Fibroblast of the aortic adventitia (primary cell): ENCODE measurements at places on chromosomes 1 and 21.

DNA sequence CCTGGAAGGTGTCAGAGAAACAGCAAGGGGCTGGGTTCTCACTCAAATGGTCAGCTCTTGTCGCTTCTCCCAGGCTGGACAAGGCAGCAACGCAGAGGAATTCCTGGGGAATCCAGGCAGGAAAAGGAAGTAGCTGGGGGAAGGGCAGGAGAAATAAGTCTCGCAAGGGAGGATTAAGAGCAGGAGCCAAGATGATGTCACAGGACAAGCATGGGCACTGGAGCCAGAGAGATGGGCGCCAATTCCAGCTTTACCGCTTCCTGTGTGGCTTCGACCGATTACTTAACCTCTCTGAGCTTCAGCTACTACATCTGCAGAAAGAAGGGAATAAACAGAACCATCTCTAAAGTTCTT lies 70.5 kb downstream of the SSBP3 start:
- DNase-seq = peak; percentile 96

DNA sequence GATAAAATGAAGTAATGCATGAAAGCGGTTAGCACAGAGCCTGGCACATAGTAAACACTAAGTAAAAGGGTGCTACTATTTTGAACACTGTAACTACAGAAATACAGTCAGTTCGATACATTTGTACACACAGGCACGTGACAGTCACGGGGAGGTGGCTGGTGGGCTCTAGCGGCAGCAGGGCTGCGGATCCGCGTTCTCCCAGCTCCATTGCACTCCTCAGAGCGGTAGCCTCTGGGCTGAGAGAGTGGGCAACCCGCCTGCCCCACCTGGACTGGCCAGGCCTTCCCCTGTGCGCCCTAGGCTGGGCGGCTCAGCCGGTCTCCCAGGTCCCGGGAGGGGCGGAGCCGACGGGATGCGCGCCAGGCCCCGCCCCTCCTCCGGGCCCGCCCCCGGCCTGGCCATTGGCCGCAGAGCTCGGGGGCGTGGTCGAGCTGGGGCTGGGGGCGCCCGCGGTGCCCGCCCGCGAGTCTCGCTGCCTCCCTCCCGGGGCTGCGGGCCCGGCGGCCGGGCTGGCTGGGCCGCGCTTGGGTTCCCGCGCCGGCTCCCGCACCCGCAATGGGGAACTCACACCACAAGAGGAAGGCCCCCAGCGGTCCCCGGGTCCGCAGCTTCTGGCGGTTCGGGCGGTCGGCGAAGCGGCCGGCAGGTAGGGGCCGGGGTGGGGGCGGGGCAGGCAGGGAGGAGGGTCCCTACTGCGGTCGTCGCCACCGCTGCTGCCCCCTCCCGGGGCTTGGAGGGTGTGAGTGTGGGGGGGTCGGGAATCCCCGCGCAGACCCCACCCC lies 51.2 kb upstream of the SYNC start:
- peak; percentile 41 for DNase-seq

DNA sequence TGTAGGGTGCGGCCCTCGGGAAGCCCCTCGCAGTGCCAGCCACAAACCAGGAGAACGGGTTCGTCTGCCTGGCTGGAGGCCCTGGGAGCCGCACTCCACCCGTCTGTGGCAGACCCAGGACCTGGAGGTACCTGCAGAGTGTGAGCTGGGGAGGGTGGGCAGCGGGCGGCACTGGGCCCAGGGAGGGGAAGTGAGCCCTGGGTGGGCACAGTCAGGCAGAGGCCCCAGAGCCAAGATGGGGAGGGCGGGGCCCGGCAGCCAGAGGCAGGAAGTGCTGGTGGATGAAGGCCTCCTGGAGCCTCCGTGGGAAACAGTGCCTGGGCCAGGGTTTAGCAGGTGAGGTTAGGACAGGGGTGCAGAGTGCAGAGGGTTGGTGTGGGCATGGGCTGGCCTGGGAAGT lies 4.0 kb upstream of the PEX10 start:
- DNase-seq = no peak

- DNase-seq = no peak
Measured at GRCh38 chr1:20184481-20184900, 1.4 kb upstream of the UBXN10 start.

DNA sequence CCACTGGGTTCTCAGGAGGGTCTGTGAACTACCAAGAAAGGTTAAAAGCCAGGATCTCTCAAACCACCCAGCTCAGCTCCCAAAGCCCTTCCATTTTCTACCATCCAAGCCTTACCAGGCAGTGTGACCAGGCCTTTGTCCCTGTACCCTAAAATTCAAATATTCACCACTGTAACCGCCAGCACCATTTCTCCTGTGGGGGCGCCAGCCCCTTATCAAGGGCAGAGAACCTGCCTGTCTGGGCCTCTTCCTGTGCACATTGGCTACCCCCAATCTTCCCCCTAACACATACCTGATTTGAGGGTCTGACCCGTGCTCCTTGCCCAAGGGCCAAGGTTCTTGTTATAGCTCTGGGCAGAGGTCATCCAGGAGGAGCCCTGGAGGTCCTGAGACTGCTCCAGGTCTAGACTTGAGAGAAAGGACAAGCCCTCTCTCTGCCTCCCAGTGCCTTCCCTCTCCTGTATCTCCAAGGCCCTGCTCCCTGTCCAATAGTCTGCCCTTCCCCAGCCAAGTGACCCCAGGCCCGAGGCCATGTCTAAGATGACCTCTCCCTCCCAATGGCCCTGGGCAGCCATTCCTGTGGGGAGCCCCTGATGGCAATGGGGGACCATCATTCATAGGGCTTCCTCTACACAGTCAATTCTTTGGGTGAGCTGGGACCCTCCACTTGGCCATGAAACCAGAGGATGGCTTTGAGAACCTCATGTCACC lies 78.5 kb downstream of the FHAD1 start:
- no peak for DNase-seq

DNA sequence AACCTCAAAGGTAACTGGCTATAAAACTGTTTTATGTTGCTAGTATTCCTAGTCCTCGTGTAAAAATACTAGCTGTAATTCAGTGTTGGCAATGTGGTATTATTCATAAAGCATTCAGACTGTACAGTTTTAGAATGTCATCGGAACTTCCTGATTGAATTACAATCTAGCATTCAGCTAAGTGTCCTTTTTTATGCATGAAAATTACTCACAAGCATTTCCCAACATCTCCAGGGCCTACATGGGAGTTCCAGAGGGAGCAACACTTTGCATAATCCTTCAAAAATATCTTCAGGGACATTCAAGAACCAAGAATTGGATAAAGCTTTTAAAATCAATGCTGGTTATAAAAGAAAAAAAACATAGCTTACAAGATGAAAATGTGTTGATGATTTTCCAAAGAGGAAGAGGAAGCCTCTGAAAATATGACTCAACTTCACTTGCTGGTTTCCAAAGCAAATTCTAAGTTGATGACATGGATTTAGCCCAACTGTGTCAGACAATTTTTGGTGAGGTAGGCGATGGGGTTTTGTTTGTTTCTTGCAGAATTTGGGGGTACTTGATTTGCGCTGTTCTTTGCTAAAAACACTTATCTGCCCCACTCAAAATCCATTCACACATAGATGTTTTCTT lies 137.8 kb downstream of the SLC44A5 start:
- DNase-seq = peak; percentile 12

DNA sequence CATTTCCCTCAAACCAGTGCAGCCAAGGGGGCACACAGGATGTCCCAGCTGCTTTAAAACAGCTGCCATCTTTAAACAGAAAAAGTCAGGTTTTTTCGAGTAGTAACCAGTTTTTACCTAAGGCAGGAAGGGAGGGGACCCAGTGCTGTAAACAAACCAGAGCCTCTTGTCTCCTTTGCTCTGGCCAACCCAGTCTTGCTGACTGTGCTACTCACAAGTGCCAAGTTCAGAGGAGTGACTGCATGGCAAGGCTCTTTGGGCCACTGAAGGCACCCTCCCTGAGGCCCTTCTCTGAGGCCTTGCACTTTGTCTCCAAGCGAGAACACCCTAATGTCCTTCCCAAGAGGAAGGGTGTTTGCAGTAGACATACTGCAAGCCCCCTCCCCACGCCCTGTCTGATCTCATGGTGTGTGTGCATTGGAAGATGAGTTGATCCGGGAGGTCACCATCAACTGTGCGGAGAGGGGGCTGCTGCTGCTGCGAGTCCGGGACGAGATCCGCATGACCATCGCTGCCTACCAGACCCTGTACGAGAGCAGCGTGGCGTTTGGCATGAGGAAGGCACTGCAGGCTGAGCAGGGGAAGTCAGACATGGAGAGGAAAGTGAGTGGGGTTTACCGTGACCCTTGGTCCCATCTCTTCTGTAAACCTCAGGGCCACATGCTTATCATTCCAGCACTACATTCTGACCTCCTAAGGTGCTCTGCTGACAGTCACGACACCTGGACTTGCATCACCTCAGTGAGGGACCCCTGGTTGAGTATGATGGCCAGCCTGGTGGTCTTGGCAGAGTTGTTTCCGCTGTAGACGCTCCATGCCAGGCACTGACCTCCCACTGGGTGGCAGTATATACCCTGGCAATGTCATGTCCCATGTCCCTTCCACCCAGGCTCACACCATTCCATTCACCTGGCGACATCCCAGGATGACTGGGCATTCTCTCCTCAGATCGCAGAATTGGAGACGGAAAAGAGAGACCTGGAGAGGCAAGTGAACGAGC lies 4.7 kb downstream of the DNALI1 start:
- DNase-seq = peak; percentile 35

DNA sequence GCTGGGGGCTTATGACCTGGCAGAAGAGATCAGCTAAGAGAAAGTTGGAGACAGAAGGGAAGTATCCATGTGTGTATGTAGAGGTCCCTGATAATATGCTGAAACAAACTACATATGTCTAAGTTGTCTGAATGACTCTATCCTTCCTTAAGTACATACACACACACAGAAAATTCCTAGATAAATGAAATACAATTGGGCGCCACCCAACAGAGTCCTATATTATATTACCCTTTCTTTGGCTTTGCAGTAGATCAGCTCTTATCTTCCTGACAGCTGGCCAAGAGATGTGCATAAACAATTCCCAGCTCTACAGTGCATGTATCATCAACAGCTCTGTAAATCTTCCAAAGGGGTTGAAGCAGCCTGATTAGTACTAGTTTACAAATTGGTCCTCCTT lies 40.1 kb downstream of the SORT1 start:
- DNase-seq = peak; percentile 13

GRCh38 chr1:47459253-47459788 lies 21.5 kb downstream of the FOXD2 start:
- no peak for DNase-seq

DNA sequence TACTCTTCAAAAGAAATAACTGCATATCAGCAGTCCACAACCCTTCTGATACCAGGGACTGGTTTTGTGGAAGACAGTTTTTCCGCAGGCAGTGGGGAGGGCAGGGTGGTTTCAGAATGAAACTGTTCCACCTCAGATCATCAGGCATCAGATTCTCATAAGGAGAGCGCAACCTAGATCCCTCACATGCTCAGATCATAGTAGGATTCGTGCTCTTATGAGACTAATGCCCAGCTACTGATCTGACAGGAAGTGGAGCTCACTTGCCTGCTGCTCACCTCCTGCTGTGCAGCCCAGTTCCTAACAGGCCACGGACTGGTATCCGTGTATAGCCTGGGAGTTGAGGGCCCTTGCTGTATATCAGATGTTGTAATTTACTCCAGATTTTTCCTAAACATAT lies 11.5 kb downstream of the RO60 start:
- DNase-seq = no peak

GRCh38 chr1:39268112-39268581 lies 63.7 kb downstream of the MACF1 start:
- DNase-seq = peak; percentile 90

GRCh38 chr1:58881471-58881994 lies 97.7 kb upstream of the JUN start:
- DNase-seq = peak; percentile 66

DNA sequence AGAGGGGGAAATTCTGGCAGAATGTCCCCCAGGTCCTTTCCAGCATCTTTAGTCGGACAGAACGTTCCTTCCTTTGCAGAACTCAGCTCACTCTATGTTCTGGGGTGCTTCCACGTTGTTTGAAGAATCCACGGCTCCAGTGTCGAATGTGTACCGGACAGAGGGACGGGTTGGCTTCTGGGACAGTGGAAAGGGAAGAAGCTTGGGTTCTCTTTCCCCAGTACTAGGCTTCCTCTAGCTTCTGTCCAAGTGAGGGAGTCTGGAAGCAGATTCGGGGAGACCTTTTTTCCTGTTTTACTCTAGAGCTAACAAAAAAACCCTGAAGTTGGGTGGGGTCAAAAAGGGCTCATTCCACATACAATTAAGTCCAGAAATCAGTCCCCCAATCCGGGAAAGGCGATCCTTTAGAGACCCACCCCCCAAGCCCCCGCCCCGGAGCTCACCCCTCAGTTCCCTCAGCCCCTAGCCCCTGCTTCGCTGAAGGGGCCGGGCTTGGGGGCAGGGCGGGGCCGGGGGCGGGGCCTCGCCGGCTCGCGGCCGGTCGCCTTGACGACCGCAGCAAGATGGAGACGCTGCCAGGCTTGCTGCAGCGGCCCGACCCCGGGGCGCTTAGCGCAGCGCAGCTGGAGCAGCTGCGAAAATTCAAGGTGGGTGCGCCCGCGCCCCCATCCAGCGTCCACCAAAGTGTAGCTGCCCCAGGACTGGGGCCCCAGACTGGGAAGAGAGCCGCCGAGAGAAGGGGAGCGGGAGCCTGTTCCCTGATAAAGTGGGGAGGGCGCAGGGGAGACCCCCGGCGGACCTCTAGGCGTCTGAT lies at the start of gene RIIAD1:
TSS of gene RIIAD1 (plus strand) at position 549 of the 814 bp plus-strand sequence. CDS start at position 564, 15 bp downstream.
- peak; percentile 8 for DNase-seq

DNA sequence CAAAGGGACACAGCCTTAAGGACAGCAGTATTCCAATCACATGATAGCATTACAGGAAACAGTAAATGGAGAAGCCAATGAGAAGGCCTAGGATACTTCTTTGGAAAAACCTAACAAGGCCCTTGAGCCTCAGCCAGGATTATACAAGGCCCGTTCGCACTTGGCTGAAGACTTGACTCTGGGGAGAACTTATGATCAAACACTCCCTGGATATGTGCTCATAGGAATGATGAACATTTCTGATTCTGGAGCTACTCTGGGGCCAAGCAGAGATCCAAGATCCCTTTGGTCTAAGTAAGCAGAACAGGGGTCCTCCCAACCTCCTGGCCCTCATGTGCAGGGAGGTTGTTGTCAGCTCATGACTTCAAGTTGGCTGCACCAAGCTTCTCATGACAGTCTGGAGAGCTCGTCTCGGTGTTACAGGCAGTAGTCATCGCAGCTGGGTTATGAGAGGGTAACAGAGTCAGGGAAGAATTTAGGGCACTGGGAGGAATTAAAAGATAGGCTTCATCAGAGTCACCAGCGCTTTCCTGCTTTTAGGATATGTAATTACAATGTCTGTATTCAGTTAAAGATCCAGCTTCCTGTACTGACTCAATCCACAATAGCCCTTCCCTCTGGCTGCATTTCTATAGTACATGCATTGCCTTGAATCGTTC lies 92.5 kb upstream of the IRF2BP2 start:
- peak; percentile 58 for DNase-seq

DNA sequence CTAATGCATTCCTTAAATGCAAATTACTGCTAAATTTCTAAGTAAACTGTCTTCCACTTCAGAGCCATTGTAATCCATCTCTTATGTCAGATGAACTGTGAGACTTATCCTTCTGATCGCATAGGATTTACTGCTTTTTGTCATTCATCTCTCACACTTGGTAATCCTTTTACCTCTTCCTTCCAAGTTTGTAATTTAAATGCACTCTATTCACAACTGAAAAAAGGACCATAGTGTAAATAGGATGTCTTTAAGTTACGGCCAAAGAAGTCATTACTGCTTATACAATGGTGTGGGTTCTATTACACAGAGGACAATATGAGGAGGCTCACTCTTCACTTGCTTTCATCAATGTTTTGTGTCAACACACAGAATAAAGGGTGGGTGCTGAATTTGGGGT lies 393.3 kb downstream of the PTBP2 start:
- no peak for DNase-seq
